ENCODE measurements at places on chromosomes 3 and 15.

DNA sequence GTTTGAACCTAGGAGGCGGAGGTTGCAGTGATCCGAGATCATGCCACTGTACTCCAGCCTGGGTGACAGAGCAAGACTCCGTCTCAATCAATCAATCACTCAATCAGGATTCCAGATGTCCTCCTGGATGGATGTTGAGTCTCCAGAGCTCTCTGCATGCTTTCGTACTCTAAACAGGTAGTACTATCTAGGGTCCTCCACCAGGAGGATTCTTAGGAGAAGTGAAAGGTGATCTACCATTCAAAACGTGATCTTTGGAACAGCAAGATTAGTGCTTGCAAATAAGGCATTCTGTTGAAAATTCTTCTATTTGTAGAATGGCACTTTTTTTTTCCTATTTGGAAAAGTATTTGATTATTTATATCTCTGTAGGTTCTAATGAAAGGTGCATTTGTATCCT lies 34.3 kb downstream of the CNOT10 start:
- no peak for DNase-seq

DNA sequence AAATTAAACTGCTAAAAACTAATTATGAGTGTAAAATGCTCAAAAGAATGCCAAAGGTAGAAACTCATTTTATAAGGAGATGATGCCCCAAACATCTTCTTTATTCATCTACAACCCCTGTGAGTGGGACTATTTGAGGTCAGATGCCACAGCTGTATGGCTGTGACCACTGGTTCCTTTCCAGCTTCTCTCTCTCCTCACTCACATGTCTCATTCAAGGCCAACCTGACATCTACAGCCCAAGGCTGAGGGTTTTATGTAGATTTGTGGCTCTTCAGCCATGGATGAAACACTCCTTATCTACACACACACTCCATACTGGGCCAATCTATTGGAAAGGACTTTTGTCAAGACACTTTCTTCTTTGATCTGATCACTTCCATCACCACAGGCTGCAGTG lies 231.3 kb downstream of the KCNMB2 start:
- DNase-seq = no peak

DNA sequence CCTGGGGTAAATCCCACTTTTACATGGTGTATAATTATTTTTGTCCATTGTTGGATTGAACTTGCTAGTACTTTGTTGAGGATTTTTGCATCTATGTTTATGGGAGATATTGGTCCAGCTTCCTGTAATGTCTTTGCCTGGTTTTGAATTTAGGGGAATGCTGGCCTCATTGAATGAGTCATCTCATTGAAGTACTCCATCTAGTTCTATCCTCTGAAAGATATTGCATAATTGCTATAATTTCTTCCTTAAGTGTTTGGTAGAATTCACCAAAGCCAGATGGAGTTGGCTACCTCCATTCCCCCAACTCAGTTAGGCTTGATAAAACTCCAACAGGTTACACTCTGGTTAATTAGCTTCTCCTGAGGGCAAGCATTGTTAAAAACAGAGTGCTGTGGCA lies 237.4 kb upstream of the TGFBR2 start:
- DNase-seq = no peak

GRCh38 chr3:59512066-59512465 lies 462.2 kb upstream of the CFAP20DC start:
- DNase-seq = no peak

- DNase-seq = no peak
These were observed 40.2 kb downstream of the MEF2A start for GRCh38 chr15:99605990-99606389.

DNA sequence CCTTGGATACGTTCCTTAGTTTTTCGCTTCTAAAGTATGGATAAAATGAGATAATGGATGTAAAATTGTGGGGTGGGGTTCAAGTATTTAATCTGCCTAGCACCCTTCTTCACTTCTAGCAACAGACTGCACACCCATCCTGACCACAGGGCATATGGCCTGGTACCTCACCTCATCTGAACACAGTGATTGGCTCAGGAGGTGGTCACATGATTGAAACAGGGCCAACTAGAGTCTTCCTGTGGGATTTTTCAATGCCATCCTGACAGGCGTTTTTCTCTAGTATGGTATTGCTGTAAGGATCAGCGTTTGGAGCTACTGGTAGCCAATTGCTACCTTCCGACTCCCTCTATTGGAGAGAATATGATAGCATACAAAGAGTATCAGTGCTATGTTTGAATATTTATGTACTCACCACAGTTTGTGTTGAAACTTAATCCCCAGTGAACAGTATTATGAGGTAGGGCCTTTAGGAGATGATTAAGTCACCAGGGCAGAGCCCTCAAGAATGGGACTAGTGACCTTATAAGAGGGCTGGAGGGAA lies 172.2 kb downstream of the PPM1L start:
- peak; percentile 50 for DNase-seq

- peak; percentile 20 for DNase-seq
These were observed 2.4 kb downstream of the CISH start for GRCh38 chr3:50609071-50609762.

GRCh38 chr3:51657234-51657633 lies 13.8 kb upstream of the TEX264 start:
- DNase-seq = peak; percentile 84

GRCh38 chr3:138718849-138719248 lies 110.3 kb downstream of the FAIM start:
- DNase-seq = no peak

GRCh38 chr15:31476866-31477265 lies 150.2 kb downstream of the KLF13 start:
- DNase-seq = no peak

DNA sequence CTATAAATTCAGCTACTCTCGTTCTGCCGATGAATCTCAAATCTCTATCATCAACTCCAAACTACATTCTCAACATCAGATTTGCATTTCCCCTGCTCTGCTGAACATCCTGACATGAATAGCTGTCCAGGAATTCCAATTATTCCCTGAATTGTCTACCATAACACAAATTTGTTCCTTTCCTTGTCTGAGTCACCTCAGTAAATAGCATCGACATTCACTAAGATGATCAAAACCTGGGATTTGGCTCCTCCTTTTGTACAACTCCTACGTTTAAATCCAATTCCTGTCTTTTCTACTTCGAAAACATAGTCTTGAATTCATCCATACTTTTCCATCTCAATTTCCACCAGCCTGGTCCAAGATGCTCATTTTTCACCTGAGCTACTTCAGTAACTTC lies 107.0 kb downstream of the GREM1 start:
- DNase-seq = no peak

DNA sequence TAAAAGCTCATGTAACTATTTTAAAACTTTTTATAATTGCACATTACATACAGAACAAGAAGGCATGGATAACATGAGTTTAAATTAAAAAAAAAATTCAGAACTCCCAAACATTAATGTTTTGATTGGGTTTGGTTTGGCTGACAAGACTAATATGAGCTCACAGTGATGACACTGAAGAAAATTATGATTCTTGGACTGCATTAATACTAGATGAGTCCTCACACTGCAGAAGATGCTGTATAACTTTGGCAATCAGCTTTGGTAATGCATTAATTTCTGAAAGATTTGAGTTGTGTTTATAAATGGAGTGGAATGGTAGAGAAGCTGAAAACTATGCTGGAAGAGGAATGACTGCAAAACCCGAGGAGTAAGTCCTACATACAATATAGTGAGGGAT lies 358.9 kb downstream of the PLCL2 start:
- DNase-seq = no peak

DNA sequence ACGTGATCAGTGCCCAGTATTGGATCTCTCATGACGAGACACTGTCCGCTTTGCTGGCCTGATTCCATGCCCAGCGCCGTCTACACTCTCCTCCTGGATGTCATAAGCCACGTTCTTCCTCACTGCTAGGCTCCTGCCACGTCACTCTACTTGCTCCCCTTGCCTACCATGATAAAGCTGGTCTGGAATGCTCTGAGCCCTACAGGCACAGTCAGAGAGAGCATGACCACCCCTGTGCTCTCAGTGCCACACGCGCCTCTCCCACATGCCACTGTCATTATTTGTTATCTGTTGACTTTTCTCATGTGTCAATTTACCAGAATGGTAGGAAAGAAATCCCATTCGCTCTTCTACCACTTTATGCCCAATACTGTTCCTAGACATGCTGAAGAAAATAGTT lies 148.6 kb downstream of the ANO10 start:
- DNase-seq = no peak

GRCh38 chr3:14839236-14839635 lies 20.5 kb downstream of the FGD5 start:
- no peak for DNase-seq

DNA sequence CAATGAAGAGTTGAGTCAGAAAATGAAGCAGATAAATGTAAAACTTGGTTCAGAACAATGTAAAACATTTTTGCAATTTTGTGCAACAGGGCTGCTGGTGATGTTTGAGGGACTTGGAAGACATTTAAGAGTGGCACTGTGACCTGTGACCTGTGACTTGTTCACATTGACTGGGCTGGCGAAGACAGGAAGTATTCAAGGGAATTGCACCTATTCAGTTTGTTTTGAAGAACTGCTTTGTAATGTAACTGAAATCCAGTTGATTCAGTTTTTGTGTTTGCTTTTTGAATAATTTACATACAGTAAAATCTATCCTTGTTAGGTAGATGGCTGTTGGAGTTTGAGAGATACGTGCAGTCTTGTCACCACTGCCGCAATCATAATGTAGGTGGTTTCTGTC lies 35.4 kb downstream of the MCTP2 start:
- no peak for DNase-seq

GRCh38 chr3:31754575-31755278 lies 222.0 kb downstream of the STT3B start:
- no peak for DNase-seq

GRCh38 chr3:152120601-152121269 lies 148.0 kb upstream of the MBNL1 start:
- no peak for DNase-seq

DNA sequence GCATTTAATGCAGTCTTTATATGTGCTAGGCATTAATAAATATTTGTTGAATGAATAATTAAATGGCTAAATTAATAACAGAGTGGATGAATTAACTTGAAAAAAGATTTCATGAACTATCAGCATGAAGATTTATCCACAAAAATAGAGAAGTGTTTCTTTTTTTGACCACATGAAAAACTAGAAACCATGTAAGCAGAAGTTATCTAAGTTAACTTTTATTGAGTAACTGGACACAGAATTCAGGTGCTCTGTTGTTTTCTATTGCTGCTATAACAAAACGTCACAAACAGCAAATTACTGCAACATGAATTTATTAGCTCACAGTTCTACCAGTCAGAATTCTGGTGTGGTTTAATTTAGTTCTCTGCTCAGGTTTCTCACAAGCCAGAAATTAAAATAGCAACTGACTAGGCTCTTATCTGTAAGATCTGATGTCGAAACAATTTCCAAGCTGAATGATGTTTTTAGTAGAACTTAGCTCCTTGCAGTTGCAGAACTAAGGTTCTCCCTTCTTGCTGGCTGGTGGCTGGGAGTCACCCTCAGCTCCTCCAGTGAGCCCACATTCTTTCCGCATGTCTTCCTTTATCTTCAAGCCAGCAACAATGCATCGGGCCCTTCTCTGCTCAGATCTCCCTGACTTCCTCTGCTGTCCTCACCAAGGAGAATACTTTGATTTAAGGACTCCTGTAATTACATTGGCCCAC lies 810.2 kb upstream of the ALCAM start:
- DNase-seq = peak; percentile 82

- no peak for DNase-seq
These were observed 31.1 kb downstream of the FBXL22 start for GRCh38 chr15:63628123-63628822.

GRCh38 chr15:48250640-48251076 lies 44.6 kb downstream of the SLC12A1 start:
- DNase-seq = peak; percentile 55

DNA sequence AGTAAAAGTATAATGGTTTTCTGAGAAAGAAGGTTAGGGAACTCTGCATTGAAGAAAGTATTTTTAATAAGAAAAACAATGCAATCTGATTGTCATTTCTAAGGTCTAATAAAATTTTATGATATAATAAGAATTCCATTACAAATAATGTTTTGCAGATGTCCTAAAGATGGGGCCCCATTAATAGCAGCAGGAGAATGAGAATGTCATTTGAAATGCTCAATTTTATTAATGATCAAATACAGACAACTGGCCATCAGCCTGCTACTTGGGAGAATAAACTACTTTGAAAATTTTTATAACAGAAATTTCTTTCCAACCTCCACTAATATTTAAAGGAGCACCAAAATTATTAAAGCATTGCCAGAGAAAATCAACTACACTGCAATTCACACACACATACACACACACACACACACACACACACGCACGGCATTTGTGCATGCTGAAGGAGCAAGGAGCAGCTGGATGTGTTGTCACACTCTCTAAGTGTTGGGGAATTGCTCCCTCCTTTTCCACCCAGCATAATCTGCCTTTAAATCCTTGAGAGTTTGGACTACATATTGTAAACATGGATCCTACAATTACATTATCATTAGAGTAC lies 109.5 kb downstream of the THRB start:
- DNase-seq = no peak

DNA sequence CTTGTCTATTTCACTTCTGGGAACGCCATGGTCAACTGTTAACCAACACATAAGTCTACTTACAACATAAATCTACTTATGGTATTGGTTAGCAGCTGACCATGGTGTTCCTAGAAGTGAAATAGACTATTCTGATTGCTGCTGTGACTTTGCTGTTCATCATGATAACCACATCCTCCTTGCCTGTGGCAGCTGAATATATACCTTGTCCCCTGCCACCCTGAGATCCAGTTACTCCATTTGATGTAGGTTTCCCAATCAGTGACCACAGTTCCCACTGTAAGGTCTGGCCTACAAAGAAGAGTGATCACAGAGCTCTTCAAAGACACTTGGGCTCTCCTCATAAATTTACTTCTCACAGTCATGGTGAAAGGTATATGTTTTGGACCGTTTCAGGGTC lies 66.8 kb upstream of the ALDH1A3 start:
- no peak for DNase-seq

DNA sequence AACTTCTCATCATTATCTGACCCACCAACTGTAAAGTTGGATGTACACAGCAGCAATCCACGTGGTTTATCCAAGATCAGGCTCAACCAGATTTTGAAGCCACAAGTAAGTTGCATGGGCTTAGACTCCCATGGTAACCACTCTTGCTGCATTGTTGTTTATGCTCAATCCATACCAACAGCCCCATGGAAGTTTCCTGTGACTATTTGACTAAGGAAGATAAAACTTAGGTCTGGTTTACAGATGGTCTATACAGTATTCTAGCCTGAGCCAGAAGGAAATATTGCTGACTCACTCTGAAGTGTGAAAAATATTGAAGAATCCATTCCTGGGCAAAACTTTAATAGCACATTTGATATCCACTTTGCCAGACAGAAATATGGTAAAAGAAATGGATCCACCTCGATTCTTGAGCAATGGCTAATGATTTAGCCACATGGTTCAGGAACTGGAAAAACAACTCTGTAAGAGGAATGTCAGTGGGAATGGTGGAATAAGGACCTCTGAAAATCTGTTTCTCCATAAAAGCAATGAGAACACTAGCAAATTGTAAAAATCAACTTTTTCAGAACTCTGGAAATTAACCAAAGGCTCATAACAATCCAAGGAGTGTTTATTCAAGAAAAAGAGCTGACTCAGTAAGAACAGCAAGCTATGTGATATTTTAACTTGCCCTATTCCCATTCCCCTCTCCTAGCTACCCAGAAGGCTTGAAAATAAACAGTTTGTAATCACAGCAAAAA lies 162.9 kb upstream of the STT3B start:
- no peak for DNase-seq

- DNase-seq = no peak
These were observed 167.5 kb downstream of the NR2F2 start for GRCh38 chr15:96497951-96498350.

All from AML-193 (cell line).